ENCODE measurements at places on chromosomes 1 and 21.

GRCh38 chr1:70966018-70966638, 81.5 kb downstream of the PTGER3 start:
- DNase-seq, result no peak

- DNase-seq, result no peak
Observed at GRCh38 chr1:209609791-209610630, 26.5 kb downstream of the CAMK1G start.

DNA sequence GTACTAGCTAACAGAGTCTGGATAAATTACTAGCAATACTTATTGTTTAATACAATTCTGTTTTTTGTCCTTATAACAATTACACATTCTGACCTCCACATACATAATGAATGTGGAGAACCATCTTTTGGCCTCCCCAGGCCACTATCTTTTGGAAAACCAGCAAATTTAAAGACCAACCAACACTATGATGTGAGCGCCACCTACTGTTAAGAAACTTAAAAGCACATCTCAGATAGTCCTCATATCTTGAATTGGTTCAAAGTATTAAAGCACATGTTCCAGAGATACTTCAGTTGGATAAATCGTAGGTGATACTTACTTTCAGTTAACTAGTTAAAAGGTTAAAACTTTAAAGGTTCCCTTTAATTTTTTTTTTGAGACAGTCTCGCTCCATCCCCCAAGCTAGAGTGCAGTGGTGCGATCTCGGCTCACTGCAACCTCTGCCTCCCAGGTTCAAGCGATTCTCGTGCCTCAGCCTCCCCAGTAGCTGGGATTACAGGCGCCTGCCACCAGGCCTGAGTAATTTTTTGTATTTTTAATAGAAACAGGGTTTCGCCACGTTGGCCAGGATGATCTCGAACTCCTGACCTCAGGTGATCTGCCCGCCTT, 29.3 kb upstream of the USP1 start:
- DNase-seq, result peak; percentile 16

- DNase-seq, result no peak
Observed at GRCh38 chr1:9903801-9904527, 6.1 kb downstream of the CTNNBIP1 start.

DNA sequence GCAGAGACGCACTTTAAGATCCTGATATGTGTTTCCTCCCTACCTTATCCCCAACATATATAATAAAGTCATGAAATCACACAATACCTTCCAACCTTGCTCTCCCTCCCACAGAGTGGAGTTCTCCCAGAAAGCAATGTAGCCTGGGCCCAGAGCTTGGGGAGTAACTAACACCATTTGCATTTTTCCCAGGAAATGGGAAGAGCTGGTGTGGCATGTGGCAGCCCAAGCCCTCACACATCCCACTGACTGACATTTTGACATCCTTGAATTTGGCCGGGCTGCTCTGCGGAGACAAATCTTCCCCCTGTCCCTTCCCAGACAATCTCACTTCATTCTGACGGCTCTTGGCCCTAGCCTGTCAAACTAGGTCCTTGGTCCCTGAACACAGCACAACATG, 37.0 kb upstream of the ATP2B4 start:
- DNase-seq, result no peak

DNA sequence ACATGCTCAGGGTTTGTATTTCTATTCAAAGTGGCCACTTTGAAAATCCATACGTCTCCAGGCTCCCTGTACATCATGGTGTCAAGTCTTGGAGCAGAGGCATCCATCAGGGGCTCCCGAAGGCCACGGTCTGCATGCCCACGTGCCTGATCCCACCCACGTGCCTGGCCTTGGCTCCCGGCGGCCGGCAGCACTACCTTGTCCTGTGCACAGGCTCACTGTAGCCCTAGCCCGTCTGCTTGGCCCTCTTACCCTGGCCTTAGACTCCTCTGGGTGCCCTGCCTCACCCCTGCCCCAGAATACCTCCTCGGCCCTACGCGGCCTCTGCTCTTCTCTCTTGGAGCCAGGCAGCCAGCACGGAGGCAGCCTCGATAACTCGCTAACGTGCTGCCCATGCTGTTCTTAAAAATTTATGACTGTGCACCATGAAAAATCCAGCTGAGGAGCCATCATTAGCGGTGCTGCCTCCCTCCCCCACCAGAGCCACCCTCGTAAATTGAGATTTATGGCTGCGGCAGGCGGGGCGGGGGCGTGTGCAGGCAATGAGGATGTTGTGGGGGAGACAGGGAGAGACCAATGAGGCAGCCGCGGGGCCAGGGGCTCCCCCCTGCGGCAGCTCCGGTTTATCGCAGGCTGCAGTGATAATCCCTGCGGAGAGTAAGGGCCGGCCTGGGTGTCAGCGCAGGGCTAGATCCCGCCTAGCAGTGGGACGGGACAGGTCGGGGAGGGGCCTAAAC, 24.6 kb downstream of the DMAP1 start:
- DNase-seq, result no peak

DNA sequence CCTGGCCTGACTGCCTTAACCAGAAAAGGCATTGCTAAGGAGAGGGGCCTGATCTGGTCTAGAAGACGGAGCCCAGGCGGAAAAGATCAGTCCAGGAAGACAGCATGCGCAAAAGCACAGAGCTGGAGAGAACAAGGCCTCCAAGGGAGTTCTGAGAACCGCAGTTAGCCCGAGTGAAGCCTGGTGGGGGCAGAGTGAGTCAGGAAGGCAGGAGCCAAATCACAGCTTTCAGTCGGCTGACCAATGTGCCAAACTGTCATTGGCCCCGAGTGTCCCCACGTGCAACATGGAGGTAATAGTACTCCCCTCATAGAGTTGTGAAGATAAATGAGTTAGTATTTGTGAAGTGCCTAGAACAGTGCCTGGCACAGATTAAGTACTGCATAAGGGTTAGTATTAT, 1.2 kb upstream of the TSPAN2 start:
- DNase-seq, result no peak

- no peak for DNase-seq
Observed at GRCh38 chr1:204170494-204171155, 4.5 kb upstream of the REN start.

DNA sequence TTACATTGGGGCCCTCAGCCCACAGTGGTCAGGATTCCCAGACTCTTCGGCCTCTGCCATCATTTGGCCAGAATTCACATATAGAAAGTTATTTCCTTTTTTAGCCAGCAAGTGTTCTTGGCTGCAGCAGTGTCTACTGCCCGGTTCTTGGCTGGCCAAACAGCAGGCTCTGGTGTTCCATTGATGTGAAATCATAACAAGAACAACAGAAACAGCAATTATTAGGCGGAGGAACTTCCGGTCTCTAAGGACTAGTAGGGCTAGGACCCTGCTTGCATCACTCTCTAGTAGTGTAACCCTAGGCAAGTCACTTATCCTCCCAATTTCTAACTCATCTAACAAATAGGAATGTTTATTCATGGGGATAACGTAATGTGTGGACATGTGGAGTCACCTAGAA, 8.7 kb upstream of the GJA5 start:
- DNase-seq, result no peak

- DNase-seq, result no peak
Observed at GRCh38 chr1:164310166-164310565, 248.8 kb upstream of the PBX1 start.

GRCh38 chr21:37207441-37208009, 59.6 kb downstream of the VPS26C start:
- no peak for DNase-seq

DNA sequence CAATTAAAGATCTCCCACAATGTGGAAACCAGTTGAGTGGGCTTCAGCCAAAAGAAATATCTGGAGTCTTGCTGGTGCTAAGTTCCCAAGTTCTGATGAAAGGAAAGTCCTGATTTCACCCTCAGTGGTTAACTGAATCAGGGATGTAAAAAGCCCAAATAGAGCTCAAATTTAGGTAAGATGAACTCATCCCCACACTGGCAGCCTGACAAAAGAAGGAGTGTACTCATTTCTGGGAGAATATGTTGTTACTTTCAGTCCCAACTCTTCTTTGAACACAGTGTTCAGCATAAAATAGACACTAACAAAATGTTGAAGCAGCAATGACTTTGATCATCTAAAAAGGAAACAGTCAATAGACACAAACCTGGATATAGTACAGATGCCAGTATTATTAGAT, 91.7 kb downstream of the CHRM3 start:
- no peak for DNase-seq

- DNase-seq, result no peak
Observed at GRCh38 chr1:17098446-17099317, 20.6 kb downstream of the PADI2 start.

GRCh38 chr1:200298242-200298641, 111.6 kb downstream of the ZNF281 start:
- no peak for DNase-seq

GRCh38 chr1:244674446-244674845, 21.5 kb downstream of the DESI2 start:
- DNase-seq, result no peak

GRCh38 chr1:205849619-205850355, at the start of gene PM20D1:
Gene PM20D1, minus strand, starts transcription at chr1:205850132. Its CDS starts 60 bp downstream, at chr1:205850072.
- no peak for DNase-seq

DNA sequence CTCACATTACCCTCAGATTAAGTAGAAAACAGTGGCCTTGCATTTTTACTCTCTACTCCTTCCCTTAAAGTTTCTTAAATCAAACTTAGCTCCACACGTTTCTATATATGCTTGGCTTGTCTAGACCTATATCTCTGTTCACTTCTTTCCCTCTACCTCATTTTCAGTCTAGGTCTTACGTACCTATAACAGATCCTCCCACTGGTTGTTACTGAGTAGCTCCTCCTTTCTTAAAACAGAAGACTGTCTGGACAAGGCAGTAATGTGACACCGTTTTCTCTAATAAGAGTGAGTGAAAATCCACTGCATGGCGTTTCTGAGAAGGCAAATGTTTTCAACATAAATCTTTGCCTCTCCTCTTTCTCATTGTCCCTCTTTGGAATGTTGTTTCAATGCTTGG, 211.7 kb upstream of the POGK start:
- DNase-seq, result no peak

DNA sequence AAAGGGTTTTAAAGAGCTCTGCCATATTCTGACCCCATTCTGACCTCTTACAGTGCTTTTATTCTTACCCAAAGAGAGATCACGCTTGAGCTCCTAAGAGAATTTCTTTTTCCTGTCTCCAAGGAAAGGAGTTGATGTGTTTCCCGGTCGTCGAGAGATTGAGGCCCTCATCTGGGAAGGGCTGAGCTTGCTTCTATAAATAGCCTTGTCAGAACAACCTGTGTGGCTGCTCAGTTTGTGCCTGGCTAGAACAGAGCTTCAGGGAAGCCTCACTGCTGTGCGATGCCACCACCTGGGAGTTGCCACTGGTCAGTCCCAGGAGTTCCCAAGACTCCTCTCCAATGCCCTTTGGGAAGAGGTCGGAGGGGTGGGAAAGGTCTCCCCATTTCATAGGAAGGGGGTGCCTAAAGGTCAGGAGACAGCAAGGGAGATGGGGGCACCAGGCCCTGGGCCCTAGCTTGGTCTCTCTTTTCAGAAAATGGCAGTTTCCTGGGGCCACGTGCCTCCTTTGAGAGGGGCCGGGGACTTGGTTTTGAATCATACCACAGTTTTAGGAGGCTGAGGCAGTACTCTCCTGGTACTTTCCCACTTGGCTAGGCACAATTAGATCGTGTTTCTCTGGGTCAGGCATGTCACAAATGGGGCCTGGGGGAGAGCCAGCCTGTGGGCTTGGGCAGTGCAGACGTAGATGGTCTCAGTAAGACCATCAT, 52.1 kb downstream of the EIF2D start:
- DNase-seq, result no peak

DNA sequence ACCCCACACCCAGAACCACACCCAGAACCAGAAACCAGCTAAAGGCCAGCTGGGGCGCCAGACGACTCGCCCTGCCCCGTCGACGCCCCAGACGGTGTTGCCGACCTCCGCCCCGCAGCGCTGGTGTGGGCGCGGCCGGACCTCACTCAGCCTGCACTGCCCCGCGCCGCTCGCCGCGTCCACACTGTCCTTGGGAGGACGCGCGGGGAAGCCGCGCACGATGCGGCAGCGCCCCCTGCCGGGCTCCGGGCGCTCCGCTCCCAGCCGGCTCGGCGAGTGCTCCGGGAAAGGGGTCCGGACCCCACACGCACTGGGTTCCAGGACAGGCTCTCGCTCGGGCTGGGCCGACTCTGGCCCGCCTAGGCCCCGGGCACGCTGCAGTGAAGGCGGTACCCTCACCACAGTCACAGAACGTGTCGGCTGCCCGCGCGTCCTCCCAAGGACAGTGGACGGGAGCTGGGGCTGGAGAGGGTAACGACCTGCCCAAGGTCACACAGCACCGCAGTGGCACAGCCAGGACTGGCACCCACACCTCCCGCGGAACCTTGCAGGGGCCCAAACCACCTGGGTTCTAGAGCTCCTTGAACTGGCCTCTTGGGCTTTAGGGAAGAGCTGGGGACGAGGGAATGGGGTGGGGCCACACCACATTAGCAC, 90.2 kb downstream of the DMRTA2 start:
- no peak for DNase-seq

GRCh38 chr1:172451002-172451443, 7.2 kb upstream of the PIGC start:
- DNase-seq, result no peak

- no peak for DNase-seq
Observed at GRCh38 chr1:167927046-167927754, 9.3 kb upstream of the DCAF6 start.

- no peak for DNase-seq
Observed at GRCh38 chr1:37947364-37947763, 511 bp upstream of the INPP5B start.

DNA sequence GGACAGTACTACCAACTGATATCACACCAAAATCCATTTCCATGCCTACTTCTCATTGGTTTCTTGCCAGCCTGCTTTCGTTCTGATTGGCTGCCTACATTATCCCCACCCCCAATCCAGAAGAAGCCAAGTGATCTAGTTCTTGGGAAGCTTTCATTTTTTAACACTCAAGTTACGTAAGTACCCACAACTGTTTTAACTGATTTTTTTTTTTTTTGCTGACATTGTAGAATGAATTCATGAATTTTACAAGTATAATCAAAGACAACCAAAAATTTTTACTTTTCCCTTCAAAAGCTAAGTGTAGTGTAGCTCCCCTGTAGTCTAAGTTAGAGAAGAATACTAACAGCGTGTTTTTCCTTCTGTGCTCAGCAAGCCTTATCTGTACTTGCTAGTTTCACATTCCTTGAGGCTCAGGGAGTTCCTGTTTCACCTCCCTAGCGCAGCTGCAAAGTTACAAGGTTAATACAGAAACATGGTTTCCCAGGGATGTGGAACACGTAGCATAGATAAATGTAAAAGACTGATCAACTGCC, at the start of gene SLC9C2:
Gene SLC9C2 (minus strand): TSS at position 17 of the 536 bp plus-strand sequence. CDS start 1,296 bp downstream, outside the sequence.
- no peak for DNase-seq

DNA sequence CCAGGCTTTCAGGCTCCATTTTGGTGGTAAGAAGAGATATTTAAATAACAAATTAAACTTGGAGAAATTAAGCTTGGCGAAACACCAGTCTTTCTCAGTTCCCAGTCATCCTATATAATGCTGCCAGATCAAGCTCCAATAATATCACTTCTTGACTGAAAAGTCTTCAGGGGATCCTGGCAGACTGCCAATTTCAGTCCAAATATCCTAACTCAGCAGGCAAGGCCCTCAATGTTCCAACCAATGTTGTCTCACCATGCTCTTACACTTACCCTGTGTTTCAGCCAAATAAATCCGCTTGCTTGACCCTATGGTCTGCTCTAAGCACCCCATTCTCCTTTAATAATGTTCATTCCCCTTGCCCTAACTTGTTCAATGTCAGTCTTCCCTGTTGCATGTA, 39.9 kb upstream of the BCL10 start:
- no peak for DNase-seq
